Naive thymus-derived CD8-positive, alpha-beta T cell (primary cell): ENCODE measurements at places on chromosomes 16 and 17.

DNA sequence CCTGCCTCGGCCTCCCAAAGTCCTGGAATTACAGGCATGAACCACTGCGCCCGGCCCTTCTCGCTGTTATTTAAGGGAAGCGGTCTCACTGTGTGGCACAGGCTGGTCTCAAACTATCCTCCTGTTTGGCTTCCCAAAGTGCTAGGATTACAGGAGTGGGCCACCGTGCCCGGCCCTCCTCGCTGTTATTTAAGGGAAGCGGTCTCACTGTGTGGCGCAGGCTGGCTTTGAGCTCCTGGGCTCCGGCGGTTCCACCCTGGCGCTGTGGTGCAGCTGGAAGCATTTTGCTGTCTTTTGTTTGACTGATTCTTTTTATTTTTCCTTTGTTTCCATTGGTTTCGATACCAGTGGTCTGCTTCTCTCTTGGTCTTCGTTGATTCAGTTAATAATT lies 40.7 kb downstream of the FOXK2 start:
- no peak for DNase-seq

DNA sequence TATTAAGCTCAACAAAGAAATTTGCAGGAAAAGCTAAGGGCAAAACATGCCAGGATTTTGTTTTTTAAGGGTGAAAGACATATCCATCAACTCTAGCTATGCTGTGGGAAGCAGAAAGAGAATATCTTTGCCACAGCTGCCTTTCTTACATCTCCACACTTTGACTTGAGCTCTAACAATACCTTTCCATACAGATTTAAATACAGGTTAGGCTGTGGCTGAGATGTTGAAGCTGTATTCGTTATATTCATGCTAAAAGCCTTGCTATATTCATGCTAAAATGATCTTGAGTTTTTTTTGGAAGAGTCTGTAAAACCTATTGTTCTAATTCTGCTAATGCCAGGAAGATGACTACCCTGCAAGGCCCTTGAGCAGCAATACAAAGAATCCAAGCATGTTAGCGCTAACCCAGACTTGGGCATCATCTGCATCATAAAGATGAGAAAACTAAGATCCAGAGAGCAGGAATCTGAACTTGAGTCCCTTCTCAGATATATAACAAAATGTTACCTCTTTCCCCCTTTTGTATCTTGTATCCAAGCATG lies 204.8 kb upstream of the C17orf78 start:
- DNase-seq: no peak

DNA sequence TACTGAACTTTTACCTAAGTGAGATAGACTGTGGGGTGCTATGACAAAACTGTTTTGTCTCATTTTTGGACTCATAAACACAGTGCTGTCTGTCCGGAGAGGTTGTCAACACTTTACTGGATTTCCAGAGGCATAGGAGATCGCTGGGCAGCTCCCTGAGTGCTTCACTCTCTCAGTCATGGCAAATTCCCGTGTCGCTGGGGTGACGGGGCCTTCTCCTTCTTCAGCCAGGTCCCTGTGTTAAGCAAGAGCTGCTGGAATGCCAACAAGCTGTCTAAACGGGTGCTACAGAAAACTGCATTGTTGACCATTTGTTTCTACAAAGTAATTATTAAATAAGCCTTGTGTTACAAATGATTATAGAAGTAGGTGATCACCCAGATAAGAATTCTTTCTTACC lies 141.6 kb downstream of the DNAH9 start:
- DNase-seq: no peak

GRCh38 chr16:1075546-1075945 lies 3.0 kb downstream of the SSTR5 start:
- DNase-seq: no peak

GRCh38 chr17:18855831-18856569 lies 1.9 kb upstream of the PRPSAP2 start:
- DNase-seq: peak; percentile 89

- DNase-seq: no peak
Observed at GRCh38 chr17:17807440-17807839, 29.3 kb downstream of the SREBF1 start.

GRCh38 chr16:31090540-31090939 lies 1.8 kb upstream of the PRSS53 start:
- no peak for DNase-seq
